ENCODE measurements at places on chromosomes 4 and X.

DNA sequence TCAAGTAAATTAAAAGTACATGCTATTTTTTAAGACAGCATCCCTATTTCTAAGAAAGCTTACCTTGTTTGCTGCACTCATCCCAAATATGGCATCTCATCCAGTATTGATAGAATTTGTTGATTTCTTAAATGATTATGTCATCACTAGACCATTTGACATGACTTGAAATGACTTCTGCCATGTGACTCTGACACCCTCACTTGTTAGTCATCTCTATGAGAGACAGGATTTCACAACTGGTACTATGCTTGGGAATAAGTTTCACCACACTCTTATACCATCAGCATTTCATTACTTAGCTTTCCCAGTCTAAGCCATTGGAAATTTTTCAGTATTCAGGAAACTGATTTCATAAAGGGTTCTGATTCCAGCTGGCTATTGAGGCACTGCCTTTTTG is 55.3 kb downstream of the TMPRSS11F start:
- DNase-seq = no peak

- no peak for DNase-seq
Observed at GRCh38 chrX:109959356-109959871, 43.5 kb upstream of the TMEM164 start.

DNA sequence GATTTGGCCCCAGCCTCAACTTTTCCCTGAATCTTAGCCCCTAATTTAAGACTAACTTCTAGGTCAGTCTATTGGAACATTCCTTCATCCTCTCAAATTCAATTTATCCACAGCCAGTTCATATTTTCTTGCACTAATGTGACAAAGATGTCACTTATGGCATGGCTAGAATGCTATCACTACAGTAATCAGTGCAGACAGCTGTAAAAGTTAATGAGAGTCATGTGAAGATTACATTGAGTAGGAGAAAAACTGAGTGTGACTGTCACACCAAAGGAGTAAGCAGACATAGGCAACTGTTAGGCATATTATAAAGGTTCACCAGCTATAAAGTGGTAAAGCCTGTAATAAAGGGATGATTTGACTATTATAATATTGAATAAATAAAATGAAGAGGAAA is 42.6 kb downstream of the GABRG1 start:
- DNase-seq = no peak

DNA sequence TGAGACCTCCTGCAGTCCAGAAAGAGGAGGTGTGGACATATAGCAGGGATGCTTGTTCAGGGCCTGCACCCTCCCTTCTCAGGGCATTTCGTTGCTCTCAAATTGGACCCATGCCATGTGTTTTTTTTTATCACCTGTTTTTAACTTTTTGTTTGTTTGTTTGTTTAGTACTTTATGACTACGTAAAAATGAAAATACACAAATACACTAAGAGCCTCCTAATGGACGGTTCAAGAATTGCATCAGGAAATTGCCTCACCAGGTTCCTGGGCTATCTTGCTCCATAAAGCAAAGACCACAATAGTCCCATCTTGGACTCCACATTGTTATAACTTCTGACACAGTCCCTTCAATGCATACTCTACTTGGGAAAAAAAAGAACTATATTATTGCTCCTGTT is 1685.9 kb upstream of the TENM3 start:
- no peak for DNase-seq

DNA sequence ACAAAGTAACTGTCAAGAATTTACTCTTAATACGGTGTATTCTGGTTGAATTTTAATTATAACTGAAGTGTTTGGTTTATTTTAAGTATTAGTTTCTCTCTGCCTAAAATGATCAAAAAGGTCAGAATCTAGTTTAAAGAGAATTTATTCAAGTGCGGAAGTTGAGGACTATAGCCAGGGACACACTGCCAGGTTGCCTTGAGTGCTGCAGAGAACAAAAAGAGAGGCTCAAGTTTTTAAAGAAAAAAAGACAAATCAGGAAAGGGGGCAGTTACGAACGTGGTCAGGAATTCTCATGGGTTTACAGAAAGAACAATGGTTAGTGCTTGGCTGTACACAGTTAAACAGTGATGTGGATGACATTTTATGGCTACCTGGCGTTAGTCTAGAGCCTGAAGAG is 81.3 kb downstream of the SNX25 start:
- no peak for DNase-seq

Data from stimulated activated CD4-positive, alpha-beta T cell treated with anti-CD3 and anti-CD28 coated beads, Interleukin-12 subunit alpha, Interleukin-12 subunit beta, amount 100 ng/mL, for 24 hours (primary cell).